AML-193 (cell line): ENCODE measurements at places on chromosomes 3 and 15.

DNA sequence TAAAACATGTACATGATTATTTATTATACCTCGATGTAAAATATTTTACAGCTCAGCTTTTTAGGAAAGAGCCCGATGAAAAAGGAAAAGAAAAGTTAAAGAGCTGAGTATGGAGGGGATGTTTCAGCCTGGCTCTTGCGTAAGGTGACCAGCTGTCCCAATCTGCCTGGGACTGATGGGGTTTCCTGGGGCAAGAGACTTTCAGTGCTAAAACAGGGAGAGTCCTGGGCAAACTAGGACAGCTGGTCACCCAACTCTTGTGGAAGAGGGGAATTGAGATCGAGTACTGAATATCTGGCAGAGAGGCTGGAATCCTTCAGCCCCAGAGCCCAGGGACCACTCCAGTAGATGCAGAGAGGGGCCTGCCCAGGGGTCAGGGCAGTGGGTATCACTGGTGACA, 21.0 kb downstream of the DUOX2 start:
- no peak for DNase-seq

- DNase-seq: no peak
Observed at GRCh38 chr15:35583863-35584528, 38.0 kb upstream of the DPH6 start.

- peak; percentile 85 for DNase-seq
Observed at GRCh38 chr3:184543843-184544512, 17.6 kb upstream of the EPHB3 start.

DNA sequence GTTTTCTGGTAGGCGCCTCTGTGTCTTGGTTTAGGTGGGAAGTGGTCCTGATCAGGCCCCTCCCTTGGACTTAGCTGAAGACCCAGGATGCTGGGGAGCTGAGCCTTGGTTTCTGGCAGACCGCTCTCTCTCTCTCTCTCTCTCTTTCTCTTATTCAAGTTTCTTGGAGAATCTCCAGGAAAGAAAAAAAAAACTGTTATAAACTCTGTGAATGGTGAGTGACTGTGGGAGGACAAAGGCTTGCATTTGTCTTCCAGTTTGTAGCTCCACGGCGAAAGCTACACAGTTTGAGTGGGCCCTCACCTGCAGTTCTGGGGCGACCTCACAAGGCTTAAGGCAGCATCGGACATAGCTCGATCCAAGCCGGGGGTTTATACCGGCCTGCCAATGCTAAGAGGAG, 7.5 kb downstream of the DET1 start:
- no peak for DNase-seq

DNA sequence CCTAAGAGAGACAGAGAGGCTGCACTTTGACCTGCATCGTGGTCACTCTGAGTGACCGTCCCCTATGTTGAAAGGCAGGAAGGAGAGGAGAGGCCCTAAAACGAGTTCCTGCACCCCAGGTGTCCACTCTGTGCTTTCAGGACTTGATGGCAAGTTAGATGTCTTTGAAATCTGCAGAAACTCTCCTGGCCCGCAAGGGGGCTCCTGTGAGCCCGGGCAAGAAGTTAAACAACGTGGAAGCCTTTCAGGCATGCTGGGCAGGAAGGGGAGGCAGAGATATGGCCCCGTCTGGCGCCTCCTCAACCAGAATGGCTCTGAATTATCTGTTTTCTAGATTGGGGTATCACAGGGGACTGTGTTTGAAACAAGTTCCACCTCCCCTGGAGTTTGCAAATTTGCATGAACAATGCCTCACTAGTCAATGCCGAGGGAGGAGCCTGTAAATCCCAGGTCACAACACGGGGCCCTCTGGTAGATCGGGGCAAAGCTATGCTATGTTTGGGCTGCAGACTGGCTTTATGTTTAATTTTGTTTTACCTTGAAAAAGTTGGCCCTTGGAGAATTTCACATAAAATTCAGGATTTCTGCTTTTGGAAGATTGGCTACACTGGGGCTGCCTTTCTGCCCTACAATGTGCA, 9.8 kb downstream of the CTXND1 start:
- no peak for DNase-seq

DNA sequence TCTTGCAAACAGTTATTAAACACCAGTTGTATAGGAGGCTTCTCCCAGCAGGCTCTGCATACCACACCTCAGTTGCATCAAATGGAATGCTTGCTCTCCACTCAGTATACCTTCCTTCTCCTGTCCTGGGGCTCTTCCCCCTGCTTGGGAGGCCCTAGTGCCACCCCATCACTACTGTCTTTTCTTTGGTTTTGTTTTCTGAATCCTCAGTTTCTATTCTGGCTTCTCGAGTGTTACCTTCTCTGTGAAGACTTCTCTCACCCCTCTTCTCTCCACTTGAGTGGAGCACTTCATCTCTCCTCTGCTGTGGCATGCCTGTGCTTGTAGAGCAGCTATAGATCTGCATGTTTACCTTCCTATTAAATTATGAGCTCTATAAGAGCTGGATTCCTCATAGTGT, 75.7 kb upstream of the TPRG1 start:
- no peak for DNase-seq

GRCh38 chr3:127152684-127153505, 40.0 kb upstream of the PRR23E start:
- no peak for DNase-seq

- no peak for DNase-seq
Observed at GRCh38 chr15:29449136-29449535, 179.5 kb upstream of the NSMCE3 start.

- DNase-seq: no peak
Observed at GRCh38 chr3:90025019-90025418, 917.6 kb downstream of the EPHA3 start.

GRCh38 chr15:48010316-48010715, 110.5 kb upstream of the SLC24A5 start:
- DNase-seq: no peak

DNA sequence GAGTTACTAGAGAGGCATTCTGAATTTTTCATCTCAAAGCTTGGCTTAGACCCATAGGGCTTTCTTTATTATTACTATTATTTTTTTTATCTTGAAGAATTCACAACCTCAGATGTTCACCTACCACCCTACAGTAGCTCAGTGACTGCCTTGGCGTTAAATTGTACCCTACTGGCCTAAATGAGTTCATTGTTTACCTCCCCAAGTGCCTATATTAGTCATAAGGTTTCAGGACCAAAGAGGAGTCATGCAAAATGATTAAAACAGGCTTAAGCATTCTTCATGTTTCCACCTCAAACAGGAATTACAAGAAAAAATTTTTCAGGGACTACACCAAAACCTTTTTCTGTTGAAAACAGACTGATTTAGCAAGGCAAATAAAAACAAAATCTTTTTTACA, 751.5 kb downstream of the SQOR start:
- DNase-seq: no peak

- DNase-seq: no peak
Observed at GRCh38 chr3:53709256-53709655, 137.0 kb downstream of the CHDH start.

GRCh38 chr3:84260596-84260995, 698.2 kb upstream of the CADM2 start:
- DNase-seq: no peak

- DNase-seq: no peak
Observed at GRCh38 chr15:62365795-62366442, 200.8 kb upstream of the C2CD4B start.

- no peak for DNase-seq
Observed at GRCh38 chr3:1774597-1774996, 324.1 kb upstream of the CNTN4 start.

- DNase-seq: no peak
Observed at GRCh38 chr15:81016489-81017068, 15.9 kb downstream of the TLNRD1 start.

GRCh38 chr15:64389036-64389435, 1.4 kb downstream of the TRIP4 start:
- DNase-seq: no peak

GRCh38 chr3:172164620-172165362, 125.4 kb downstream of the FNDC3B start:
- DNase-seq: no peak

DNA sequence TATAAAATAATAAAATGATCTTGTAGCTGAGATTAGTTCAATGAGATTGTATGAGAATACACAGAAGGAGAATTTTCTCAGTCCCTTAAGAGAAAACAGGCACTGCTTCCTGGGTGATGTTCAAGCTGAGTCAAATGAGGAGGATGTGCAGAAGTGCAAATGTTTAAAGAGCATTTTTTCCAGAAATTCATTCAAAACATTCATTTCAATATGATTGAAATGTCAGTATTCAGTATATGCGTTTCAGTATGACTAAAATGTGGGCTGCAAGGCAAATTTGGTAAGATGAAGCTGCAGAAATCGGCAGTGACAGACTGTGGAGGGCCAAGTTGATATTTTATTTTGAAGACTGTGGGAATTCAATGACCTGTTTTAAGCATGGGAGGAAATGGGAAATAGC, 19.3 kb upstream of the PYDC2 start:
- no peak for DNase-seq

DNA sequence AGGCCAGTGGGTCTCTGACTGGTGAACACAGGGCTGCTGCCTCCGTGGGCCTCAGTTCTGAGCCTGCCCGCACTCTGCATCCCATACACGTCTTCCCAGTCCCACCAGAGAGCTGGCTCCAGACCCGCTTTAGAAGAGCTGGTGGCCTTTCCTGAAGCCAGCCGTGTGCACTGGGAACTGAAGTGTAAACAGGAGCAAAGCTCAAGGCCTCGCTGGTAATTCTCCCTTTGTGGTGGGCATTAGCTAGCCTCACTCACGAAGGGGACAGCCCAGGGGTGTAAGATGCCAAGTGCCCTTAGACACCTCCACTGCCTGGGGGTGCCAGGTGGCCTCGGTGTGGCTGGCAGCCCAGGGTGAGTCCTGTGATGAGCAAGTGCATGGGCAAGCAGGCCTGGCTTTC, 12.9 kb upstream of the LINGO1 start:
- no peak for DNase-seq

DNA sequence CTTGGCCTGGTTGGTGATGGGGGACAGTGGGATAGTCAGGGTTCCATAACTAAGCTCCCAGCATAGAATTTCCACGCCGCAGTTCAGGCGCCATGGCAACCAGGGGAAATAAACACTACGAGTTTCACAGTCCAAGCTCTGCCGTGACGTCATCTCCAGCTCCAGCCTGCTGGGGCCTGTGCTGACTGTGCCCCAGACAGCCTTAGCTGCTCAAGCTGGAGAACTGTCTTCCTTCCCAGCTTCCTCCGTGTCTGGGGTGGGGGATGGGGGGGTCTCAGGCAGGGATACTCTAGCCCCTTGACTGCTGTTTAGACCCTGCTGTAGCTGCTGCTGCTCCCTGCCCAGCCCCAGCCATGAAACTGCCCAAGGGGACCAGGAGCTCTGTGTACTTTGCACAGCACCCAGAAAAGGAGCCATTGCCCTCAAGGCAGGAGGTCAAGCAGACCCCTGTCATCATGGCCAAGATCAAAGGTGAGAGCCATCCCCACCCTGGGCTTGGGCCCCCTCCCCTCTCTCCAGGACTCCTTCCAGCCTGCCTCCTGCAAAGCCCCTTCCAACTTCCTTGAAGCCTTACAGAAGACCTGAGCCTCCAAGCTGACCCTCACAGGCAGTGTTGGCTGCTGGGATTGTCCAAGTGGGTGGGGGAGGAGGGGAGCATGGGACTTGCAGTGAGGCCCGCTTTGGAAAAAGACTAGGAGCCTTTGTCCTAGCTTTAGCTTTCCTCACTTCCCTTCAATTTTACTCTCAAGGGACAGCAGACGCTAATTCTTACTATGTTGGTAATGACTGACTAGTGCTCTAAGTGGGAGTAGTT, 11.4 kb upstream of the CSPG4 start:
- no peak for DNase-seq

DNA sequence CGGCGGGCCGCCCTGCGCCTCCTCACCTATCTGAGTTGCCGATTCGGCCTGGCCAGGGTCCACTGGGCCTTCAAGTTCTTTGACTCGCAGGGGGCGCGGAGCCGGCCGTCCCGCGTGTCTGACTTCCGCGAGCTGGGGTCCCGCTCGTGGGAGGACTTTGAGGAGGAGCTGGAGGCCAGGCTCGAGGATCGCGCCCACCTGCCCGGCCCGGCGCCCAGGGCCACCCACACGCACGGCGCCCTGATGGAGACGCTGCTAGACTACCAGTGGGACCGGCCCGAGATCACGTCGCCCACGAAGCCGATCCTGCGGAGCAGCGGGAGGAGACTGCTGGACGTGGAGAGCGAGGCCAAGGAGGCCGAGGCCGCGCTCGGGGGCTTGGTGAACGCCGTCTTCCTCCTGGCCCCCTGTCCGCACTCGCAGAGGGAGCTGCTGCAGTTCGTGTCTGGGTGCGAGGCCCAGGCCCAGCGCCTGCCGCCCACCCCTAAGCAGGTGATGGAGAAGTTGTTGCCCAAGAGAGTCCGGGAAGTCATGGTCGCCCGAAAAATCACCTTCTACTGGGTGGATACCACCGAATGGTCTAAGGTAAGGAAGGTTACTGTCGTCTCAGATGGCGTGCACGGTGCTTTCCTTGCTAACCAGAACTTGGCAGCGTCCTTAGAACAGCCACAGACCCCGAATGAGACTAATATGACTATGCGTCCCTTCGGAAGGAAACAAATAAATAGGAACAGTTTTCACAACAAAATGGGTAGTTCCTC, 567 bp downstream of the TICRR start:
- DNase-seq: no peak

DNA sequence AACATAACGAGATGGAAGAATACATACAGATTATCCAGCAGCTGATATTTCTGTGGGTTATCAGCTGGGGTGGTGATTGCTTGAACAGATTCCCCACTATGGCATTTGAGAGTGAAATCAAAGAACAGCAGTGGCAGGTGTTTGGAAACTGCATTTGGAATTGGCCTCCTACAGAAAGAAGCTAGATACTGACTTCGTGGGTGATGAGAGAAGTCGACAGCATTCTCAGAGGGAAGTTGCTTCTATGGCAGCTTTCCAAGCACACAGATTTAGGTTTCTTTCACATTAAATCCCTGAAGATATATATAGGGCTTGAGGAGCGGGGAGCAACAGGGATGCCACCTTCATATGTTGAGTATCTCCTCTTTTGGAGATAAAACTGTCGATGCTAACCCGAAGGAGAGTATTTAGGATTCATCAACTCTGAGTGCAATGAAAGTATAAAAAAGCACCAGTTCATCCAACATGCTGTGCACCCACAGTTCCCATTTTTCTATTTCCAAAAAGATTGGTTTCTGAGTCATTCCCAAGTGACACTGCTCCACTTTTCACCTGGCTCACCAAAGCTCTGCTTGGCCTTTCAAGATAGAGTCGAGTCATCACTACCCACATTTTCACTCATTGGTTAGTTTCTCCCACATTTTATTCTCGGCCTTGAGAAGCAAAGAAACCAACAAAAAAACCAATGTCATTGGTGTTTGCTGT, 579.8 kb upstream of the SUCLG2 start:
- DNase-seq: no peak

GRCh38 chr15:74867466-74868038, 5.6 kb downstream of the SCAMP2 start:
- no peak for DNase-seq
